Stimulated activated CD4-positive, alpha-beta T cell treated with anti-CD3 and anti-CD28 coated beads, Interleukin-1b, Interleukin-23, amount 100 ng/mL, for 1 hour (primary cell): ENCODE measurements at places on chromosomes 5 and 9.

GRCh38 chr5:181193656-181194055, 11.3 kb downstream of the TRIM7 start:
- no peak for DNase-seq

DNA sequence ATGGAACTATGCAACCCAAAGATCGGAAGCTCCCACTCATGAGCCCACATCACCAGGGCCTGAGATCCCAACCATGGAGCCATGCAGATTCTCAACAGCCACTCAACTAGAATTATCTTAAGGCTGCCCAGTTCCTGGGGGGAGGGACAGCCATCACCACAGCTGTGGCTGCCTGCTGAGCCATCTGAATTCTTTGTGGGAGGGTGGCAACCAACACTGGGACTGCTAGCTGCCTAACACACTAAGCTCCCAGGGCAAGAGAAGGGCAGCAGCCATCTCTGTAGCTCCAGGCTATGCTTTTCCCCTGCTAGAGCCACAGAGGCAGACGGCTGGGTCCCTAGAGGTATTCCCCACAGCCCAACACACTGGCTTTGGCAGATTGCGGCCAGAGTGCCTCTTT, 251.3 kb upstream of the GRAMD2B start:
- no peak for DNase-seq

DNA sequence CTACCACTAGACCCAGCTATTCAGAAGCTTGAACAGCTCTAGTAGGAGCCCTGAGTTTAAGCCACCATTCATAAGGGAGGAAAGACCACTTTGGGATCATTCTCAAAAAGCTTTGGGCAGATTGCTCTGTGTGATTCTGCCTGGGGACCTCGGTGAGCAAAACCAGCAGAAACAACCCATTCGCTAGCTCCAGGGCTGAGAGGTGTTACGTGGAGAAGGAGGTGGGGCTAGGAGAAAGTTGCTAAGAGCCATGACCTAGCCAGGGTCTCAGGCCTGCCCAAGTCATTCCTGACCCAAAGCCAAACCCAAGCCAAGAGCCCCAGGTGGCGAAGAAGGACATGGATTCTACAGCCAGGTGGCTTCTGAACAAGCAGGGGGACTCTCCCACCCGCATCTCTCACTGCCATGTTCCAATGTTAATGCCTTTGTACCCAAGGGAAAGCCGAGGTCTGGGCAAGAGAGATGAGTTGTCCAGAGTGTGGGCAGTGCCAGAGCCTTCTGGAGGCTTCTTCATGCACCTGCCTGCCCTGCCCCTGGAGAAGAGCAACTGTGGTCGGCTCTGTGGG, 4.0 kb upstream of the BARHL1 start:
- no peak for DNase-seq

- no peak for DNase-seq
Measured at GRCh38 chr9:92395617-92396016, 8.8 kb downstream of the OGN start.
